ENCODE measurements at places on chromosomes 3 and 15.

GRCh38 chr3:37622999-37623883 is 238.4 kb upstream of the CTDSPL start:
- DNase-seq, result no peak

DNA sequence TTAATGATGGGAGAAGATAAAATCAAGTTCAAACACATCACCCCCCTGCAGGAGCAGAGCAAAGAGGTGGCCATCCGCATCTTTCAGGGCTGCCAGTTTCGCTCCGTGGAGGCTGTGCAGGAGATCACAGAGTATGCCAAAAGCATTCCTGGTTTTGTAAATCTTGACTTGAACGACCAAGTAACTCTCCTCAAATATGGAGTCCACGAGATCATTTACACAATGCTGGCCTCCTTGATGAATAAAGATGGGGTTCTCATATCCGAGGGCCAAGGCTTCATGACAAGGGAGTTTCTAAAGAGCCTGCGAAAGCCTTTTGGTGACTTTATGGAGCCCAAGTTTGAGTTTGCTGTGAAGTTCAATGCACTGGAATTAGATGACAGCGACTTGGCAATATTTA is 67.5 kb upstream of the TSEN2 start:
- no peak for DNase-seq

- DNase-seq, result no peak
These were observed 73.5 kb downstream of the EDEM1 start for GRCh38 chr3:5260992-5261501.

DNA sequence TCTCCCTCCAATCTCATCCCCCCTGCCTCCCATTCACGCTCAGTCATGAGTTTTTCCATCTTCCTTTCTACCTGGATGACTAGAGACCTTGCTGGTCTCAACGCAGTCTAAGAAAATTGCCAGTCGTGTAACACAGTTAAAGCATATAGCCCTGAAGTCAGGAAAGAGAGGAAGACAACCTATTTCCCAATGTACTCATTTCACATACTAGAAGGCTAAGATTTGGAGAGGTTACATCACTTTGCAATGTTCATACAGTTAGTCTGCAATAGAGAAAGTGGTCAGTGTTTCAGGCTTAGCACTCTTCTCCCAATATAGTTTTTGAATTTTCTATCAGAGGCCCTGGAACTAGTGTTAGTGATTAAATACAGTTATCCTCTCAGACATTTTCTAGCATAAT is 278.6 kb downstream of the EDEM1 start:
- DNase-seq, result no peak

DNA sequence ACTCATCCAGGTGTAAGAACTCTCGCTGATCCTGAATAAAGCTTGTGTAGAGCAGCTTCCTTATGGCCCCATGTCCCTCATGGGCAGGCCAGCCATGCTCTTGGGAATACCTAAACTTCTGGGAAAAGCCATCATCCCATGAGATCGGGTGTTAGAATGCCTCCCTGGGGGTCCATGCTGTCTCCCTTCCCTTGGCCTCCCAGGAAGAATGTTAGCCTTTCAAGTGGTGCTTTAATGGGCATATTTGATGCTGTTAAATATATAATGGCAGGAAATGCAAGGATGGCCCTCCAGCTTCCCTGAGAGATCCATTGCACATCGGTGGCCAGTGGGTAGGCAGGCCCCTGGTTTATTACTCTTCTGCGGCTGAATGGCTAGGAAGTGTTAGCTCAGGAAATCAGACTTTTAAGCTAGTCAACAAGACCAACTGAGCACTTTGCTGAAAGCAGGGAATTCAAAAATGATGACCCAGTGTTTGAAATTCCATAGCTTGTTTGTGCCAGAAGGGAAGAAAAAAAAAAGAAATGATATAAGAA is 60.5 kb upstream of the LRTM1 start:
- DNase-seq, result no peak

GRCh38 chr3:108178676-108179075 is 43.5 kb downstream of the IFT57 start:
- DNase-seq, result no peak

GRCh38 chr3:133964547-133964946 is 65.2 kb downstream of the SLCO2A1 start:
- DNase-seq, result no peak

DNA sequence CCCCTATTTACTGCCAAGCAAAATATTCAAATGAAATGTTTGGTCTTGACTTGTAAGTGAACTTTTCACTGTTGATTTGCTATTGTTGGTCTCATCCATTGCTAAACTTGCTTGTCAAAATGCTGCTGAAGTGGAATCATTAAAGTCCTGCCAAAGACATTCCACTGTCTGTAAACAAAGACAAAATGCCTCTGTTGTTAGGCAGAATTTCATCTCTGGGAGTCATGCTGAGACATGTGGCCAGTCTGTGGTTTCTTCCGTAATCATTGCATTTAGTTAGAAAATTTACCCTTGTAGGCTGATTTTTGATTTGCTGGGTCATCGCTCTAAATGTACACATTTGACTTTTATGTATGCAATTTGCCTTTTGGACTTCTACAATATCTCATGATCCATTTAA is 577.7 kb downstream of the MECOM start:
- no peak for DNase-seq

GRCh38 chr3:71315431-71315830 is 268.1 kb downstream of the FOXP1 start:
- no peak for DNase-seq

GRCh38 chr3:97241417-97241816 is 427.0 kb downstream of the EPHA6 start:
- no peak for DNase-seq

DNA sequence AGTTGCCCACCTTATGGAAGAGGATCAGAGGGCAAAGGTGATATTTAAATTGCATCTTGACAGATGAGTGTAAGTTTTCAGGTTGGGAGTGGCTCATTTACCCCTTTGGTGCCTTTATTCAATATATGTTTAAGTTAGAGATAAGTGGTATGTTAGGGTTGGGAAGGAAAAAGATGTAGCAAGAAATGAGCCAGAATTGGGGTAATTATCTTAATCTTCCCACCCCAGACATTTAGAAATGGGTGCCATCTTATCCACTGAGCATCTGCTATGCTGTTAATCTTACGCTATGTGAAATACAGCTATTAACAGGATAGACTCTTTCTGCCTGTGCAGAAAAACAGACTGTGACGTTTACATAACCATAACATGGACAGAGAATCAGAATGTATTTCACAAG is 6.3 kb downstream of the CMTM7 start:
- no peak for DNase-seq

- no peak for DNase-seq
These were observed 141.5 kb downstream of the SSR3 start for GRCh38 chr3:156413293-156413892.

DNA sequence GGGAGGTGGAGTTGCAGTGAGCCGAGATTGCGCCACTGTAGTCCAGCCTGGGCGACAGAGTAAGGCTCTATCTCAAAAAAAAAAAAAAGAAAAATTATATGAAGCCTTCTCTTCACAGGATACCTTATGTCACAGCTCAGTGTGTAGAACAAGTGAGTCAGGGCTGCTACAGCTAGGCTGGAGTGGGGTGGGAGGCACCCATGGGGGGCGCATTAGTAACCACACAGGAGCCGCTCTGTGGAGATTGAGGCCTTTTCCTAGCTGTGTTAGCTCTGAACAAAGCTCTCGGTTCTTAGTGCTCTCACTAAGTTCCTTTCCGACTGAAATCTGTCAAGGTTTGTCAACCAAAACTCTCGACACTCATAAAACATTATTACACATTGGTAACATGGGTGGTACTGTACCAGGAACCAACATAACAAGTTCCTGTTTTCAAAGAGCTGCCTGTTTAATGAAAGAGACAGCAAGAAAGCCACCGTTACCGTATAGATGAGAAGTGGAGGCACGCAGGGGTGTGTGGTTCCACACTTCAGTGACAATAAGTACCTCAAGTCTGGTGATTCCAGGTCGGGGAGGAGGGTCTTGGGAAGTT is 4.5 kb downstream of the LRRC31 start:
- DNase-seq, result peak; percentile 27

- DNase-seq, result no peak
These were observed 24.6 kb downstream of the CA12 start for GRCh38 chr15:63357061-63357460.

DNA sequence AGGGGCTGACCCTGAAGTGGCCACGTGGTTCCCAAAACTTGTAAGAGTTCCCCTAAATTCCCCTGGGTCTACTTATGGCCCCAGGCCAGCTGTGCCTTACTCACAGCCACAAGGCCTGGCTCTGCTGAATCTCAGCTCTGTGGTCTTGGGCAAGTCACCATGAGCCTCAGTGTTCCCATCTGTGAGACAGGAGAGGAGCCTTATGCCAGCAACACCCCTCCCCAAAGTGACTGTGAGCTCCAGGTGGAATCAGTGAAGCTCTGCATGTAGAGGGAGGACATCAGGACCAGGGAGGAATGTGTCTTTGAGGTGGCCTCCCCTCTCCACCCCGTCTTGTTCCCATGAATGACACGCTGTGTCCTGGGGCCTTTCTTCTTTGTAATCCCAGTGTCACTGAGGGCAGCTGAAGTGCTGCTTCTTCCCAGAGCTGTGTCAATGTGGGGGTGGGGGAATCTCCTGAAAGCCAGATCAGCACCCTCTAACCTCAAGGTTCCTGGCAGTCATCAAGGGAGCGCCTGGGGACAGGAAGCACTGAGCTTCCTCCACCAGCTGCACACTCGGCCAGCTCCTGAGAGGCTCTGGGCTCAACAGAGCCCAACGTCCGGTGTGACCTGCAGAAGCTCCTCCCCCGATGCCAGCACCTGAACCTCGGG is 258.9 kb downstream of the UACA start:
- DNase-seq, result peak; percentile 37

DNA sequence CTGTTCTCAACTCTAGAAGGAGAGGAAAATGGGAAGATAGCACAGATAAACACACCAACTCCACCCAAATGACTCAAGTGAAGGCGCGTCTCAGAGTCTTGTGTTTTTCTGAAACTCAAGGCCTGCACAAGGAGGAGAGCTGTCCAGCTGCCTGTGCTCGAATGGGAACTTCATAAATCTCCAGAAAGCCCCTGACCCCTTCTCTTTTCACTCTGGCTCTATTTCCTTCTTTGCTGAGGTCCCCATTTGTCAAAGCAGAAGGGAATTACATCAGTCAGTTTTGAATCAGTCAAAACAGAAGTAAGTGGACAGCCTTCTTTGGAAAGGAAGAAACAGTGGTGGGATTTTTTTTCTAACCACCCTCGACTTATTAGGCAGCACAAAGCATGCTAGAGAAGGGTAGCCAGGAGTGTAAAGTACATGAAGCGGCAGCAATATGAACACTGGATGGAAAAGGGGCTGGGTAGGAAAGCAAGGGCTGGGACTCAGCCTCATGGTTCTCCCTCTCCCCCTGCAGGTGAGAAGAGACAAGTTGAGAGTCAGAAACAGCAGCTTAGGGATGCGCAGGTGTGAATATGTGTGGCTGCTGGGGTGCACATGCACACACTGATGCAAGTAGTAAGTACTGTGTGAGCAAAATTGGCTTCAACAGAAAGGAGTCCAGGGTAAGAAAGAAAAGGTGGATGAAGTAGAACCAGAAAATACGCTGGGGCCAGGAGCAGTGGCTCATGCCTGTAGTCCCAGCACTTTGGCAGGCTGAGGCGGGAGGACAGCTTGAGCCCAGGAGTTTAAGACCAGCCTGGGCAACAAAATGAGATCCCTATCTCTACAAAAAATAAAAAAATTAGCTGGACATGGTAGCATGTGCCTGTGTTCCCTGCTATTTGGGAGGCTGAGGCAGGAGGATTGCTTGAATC is 36.6 kb upstream of the MAGEF1 start:
- DNase-seq, result no peak

DNA sequence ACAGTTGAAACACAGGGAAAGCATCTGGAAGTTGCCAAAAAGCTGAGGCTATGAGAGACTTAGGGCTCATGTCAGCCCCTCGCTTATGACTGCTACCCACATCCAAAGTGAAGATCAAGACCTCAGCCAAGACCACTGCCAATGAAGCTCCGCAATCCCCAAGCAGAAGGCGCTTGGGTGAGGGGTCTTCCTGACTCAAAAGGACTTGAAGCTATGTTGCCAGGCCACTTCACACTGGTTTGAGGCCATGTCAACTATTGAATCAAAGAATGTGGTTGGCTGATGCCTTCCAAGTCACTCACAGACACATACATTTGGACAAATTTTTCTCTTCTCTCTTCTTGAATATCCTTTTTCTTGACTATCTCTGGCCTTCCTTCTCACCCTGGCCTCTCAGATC is 928 bp upstream of the CCR4 start:
- no peak for DNase-seq

GRCh38 chr3:71348831-71349230 is 234.7 kb downstream of the FOXP1 start:
- DNase-seq, result no peak

DNA sequence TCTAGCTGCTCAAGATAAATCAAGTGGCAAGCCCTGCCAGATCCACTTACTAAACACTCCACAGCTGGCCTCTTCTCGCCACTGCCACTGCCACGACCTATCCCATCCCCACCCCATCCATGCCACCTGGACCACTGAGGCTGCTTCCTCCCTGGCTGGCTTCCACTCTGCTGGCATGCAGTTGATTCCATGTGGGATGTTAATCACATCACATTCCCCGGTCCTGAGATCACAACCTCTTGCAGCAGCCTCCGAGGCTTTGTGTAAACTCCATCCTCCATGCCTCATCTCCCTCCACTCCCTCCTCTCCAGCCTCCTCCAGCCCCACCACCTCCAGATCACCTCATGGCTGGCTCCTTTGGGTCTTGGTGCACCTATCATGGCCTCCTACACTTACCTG is 7.7 kb downstream of the NCKIPSD start:
- no peak for DNase-seq

GRCh38 chr3:165196577-165197480 is 645 bp upstream of the SLITRK3 start:
- DNase-seq, result no peak

- DNase-seq, result no peak
These were observed 127.4 kb downstream of the EDEM1 start for GRCh38 chr3:5314897-5315296.

- peak; percentile 15 for DNase-seq
These were observed 353.3 kb upstream of the SUCLG2 start for GRCh38 chr3:68007621-68008226.

DNA sequence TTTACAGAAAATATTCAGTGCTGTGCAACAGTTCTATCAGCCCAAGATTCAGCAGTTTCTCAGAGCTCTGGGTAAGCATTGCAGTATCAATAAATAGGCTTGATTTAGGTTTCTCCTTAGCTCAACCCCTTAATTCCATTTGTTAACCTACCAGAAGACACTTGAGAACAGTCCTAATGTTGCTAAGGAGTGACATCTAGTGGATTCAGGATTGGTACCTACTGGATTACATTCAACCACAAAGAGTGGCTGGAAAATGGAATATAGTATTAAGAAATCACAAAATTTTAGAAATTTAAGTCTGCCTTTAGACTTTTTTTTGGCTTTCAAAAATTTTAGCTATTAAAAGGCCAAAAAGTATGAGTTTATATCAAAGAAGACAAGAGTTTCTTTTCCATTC is 34.7 kb downstream of the POLG start:
- DNase-seq, result no peak

GRCh38 chr15:41493205-41493901 is at the start of gene ITPKA:
ITPKA (plus strand) TSS chr15:41493874; CDS start chr15:41493928, 54 bp downstream.
- DNase-seq, result peak; percentile 62

DNA sequence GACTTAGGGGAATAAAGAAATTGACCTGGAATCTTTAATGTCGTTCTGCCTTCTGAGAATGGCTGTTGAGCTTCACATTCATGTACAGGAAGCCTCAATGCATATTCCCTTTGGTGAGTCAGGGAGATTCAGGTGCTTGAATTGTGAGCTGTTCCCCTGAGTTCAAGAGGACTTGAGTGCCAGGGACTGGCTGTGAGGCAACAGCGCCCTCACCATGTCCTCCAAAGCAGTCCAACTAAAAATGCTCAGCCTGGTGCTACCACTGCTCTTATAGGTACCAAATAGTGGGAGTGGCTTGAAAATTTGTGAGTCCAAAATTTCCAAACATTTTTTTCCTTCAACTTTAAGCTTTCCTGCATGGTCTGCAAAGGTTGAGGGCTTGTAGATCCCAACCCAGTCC is 54.1 kb downstream of the LEO1 start:
- DNase-seq, result no peak

All from CD4-positive, alpha-beta T cell treated with Interleukin-6 at 100 ng/mL for 8 hours (primary cell).